ENCODE measurements at places on chromosomes 2 and 18. TPM values are rescaled to one million over a fixed set of nuclear protein-coding genes. Genes with fewer than 3 reads are reported as not detected.
A peak's percentile ranks its signal among the peaks of the same experiment; 100 is the strongest.

CD302 gene
- total RNA-seq, result 122 TPM

ASTL gene
- total RNA-seq, result not detected

NFE2L2 gene
- total RNA-seq, result 139 TPM

SCN2A gene
- total RNA-seq, result under 0.01 TPM

SLC11A1 gene
- total RNA-seq, result 5.8 TPM

DNA sequence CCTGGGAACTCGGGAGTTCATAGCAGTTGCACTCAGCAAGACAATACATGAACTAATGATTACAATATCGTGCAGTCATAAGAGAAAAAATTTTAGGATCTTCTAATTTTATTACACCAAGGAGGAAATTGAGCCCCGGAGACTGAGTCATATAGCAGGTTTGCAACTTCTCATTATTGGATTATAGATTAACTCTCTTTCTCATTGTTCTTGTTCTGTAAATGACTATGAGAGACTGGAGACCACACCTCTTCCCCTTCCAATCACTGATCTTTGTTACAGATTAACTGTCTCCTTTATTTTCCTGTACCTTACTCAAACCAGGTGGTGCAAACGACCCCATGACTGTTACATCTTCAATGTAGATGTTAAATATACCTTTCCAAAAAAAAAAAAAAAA is 435.8 kb upstream of the DDX18 start:
- no peak for DNase-seq

- DNase-seq, result no peak
These were observed 248.9 kb downstream of the TCF4 start for GRCh38 chr18:55338978-55339650.

GRCh38 chr18:46622999-46623398 is 34.0 kb downstream of the LOXHD1 start:
- DNase-seq, result no peak

GRCh38 chr2:185012643-185013042 is 414.3 kb downstream of the ZNF804A start:
- no peak for DNase-seq

GRCh38 chr18:21330122-21330701 is 88.2 kb downstream of the GREB1L start:
- DNase-seq, result peak; percentile 82

- DNase-seq, result no peak
These were observed 71.9 kb downstream of the TCF4 start for GRCh38 chr18:55515941-55516710.

All from thyroid gland (tissue), 4 donors.